ENCODE measurements at places on chromosomes 7 and 10.
A peak's percentile ranks its signal among the peaks of the same experiment; 100 is the strongest.

DNA sequence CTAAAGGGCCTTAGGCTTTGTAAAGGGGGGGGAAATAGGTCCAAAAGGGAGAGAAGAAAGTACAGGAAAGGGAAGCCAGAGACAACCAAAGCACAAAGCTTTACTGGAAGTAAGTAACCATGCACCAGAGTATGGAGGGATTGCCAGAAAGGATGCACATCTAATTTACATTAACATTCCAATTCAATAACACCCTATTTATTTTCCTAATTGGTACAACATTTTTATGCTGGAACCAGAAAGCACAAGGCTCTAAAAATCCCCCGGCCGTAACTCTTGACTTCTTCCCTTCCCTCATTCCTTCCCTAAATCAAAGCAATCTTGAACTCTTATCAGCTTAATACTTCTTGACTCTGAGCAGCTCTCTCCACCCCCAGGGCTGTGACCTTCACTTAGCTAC lies 400.0 kb upstream of the CELF2 start:
- no peak for DNase-seq

DNA sequence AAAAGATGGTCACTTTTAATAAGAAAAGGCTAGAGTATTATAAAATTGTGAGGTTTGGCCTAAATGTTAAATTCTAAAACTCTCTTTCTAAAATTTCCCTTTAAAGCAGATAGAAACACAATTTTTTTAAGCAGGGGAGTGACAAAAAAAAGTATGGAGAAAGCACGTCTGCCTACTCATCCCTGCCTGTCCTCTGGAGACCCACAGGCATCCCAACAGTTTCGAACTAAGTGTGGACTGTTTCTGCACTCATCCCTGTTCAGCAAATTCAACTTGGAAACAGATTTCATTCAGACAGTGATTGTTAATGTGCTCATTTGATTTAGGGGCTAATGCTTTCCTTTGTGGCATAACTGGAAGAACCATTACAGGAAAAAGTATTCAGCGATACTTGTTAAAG lies 192.6 kb upstream of the CXCL12 start:
- no peak for DNase-seq

DNA sequence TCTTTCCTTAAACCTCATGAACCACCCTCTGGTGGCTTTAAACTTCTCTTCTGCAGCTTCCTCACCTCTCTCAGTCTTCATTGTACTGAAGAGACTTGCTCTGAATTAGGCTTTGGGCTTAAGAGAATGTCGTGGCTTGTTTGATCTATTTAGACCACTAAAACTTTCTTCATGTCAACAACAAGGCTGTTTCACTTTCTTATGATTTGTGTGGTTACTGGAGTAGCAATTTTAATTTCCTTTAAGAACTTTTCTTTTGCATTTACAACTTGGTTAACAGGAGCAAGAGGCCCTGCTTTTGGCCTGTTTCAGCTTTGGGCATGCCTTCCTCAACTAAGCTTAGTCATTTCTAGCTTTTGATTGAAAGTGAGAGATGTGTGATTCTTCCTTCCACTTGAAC lies 38.1 kb upstream of the CDHR3 start:
- no peak for DNase-seq

GRCh38 chr7:15131661-15132060 lies 229.1 kb upstream of the DGKB start:
- DNase-seq, result no peak

DNA sequence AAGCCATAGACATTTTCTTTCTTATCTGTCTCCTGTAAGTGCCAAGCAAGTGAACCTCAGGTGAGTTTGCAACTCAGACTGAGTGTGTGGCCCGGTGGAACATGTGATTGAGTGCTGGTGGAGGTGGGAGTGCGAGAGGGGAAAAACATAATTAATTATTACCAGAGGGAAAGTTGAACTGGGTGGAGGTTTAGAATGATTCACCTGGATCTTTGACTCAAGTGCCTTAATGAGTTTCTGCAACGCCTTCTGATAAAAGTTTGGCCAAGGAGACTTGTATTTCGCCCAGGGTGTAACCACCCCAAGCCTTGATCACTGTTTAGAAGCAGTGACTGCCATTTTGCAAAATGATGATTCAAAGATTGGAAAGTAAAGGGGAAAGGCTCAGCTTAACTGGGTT lies 513.9 kb downstream of the GATA3 start:
- DNase-seq, result no peak

DNA sequence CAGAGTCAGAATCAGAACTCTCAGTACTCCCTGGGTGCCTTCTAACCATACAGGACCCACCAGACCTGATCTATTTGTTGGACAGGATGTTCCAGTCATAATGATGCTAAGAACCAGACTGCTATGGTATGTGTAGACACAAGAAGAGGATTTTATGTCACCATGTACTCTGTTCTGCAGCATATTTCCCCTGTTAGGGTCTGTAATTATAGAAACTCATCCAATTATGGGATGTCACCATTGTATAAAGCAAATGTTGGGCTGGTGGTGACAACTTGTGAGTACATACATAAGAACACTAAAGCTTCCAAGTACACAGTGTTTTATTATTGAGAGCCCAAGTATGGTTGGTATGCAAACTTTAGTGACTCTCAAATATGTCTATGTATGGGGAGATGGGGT lies 67.1 kb upstream of the AGBL3 start:
- no peak for DNase-seq

DNA sequence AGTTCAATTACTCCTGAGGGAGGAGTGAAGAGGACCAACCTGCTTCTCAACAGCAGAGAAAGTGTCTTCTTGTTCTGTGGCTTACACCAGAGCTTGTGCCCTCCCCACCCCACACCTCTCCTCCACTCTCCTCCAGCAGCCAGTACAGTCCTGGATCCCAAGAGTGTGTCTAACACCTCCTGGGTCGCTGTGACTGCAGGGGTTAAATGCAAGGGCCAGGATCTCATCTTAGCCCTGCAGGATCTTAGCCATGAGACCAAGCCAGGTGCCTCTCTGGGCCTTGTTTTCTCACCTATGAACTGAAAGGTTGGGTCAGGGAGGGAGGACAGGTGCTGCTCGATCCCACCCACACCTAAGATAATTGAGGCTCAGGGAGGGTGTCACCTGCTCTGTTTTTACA lies 34.5 kb upstream of the MSRB2 start:
- DNase-seq, result no peak

DNA sequence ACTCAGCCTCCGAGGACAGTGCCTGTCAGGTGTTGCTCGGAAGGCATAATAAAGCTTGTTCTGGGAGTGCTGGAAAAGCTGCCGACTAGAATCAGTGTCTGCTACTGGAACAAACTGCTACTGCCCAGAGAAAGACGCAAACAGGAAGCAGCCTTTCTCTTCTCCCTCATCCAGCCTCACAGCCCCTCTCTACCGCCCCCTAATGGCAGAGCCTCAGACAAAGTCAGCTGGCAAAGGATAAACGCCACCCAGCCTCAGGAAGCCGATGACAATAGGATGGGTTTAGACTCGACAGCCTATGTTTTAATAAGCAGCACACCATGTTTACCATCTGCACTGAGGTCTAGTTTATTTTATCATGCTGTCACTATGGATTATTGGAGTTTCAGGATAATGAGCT lies 169.5 kb upstream of the LYZL1 start:
- DNase-seq, result no peak

- DNase-seq, result no peak
Observed at GRCh38 chr7:125563557-125563956, 633.9 kb upstream of the POT1 start.

DNA sequence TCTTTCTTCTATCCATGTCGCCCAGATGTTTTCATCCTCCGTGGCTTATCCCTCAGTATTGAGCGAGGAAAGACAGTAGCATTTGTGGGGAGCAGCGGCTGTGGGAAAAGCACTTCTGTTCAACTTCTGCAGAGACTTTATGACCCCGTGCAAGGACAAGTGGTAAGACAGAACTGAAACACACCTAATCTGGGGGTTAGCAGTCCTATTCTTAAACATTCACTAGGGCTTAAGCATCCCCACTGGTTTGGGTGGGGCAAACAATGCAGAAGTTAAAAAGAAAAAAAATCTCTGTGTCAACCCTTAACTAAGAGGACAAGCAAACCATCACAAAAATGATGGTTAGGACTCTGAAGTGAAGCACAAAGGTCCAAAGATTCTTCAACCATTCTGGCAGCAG lies 43.8 kb downstream of the SP8 start:
- DNase-seq, result no peak

- DNase-seq, result no peak
Observed at GRCh38 chr7:515628-516027, 4.0 kb downstream of the PDGFA start.

GRCh38 chr10:94107191-94107590 lies 113.5 kb downstream of the PLCE1 start:
- no peak for DNase-seq

- DNase-seq, result no peak
Observed at GRCh38 chr7:151415375-151416105, 5.7 kb upstream of the WDR86 start.

- no peak for DNase-seq
Observed at GRCh38 chr7:75808106-75808505, 5.5 kb downstream of the CCL24 start.

- DNase-seq, result no peak
Observed at GRCh38 chr10:86756511-86757112, at the start of gene BMPR1A. Gene BMPR1A (plus strand): TSS chr10:86756619. CDS start chr10:86876019, 119,400 bp downstream.

DNA sequence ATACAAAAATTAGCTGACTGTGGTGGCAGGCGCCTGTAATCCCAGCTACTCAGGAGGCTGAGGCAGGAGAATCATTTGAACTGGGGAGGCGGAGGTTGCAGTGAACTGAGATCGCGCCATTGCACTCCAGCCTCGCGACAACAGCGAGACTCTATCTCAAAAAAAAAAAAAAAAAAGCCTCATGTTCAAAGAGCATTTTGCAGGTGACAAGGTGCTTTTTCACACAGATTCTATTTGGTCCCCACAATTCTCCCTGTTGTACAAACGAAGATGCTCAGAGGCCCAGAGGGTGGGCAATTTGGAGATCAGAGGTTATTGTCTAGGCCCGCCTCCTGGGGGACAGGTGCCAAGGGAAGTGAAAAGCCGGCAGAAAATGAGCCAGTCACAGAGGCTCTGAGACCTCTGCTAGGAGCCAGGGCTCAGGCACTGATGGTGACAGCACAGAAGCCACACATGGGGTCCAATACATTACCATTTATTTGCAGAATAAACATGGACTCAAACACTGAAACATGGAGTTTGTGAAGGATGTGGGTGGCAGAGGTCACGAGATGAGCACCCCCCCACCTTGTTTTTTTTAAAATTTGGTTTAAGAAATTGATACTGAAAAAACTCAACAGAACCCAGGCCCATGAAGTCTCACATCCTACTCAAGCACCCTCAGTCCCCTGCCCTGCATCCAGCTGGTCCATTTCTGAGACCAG lies 882 bp upstream of the GAL3ST4 start:
- DNase-seq, result no peak

GRCh38 chr10:93458821-93459257 lies 23.3 kb downstream of the MYOF start:
- peak; percentile 98 for DNase-seq

GRCh38 chr10:79068562-79069324 lies at the start of gene ZMIZ1:
Gene ZMIZ1 (plus strand): TSS chr10:79068966. CDS start chr10:79201633, 132,667 bp downstream.
- no peak for DNase-seq

DNA sequence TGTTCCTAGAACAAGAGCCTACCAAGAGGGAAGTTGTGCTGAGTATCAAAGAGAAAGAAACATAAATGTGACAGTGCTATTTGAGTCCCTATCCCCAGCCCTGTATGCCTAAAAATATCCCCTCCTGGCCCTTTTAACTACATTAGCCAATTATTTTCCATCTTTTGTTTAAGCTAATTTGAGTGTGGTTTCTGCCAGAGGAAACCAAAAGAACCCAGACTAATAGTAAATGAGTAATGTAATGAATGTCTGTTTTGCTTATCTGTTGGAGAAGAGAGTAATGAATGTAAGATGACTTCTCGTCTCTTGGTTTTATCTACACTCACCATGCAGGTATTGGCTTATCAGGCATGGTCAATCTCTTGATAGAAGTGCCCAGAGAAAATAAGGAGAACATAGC lies 134.4 kb upstream of the CDK1 start:
- no peak for DNase-seq

- no peak for DNase-seq
Observed at GRCh38 chr10:126634347-126634746, 36.1 kb downstream of the C10orf90 start.

GRCh38 chr10:120586471-120586872 lies 129.4 kb downstream of the PLPP4 start:
- no peak for DNase-seq

DNA sequence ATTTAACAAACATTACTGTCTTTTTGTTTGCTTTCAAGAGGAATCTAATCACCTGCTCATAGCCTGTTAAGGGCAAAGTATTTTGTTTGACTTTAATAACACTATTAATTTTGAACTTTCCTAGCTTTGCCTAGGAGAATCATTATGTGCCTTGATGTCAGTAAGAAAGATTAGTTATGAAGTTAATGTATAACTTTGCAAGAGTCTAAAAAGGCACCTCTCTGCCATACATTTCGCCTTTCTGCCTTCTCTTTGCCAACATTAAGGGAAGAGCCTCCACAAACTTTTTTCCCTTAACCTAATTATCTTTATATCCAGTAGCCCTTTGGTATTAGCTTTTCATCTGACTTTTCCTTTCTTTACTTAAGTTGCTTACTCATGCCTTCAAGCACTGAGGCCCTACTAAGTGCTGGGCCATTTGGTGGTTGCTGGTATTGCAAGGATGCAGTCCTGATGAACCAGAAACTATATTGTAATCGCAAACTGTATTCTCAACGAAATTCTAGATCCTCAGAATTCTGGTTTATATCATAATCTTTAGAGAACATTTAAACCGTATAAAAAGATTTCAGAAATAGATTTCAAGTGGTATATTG lies 108.5 kb downstream of the SND1 start:
- DNase-seq, result no peak

DNA sequence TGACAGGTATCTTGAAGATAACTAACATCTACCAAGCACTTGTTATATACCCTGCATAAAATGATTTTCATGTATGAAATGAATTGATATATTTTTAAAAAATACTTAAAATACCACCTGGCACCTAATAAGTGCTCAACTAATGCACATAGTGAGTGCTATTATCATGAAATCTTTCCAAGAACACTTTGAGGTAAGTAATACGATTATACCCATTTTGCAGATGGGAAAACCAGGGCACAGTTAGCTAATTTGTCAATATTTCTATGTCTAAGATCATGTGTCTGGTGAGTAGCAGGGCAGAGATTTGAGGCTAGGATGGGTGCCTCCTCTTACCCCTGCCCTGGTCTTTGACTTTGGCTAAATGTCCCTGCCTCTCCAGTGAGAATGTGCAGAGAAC lies 6.1 kb downstream of the DMBT1 start:
- no peak for DNase-seq

- DNase-seq, result no peak
Observed at GRCh38 chr10:4407783-4408182, 418.2 kb upstream of the AKR1E2 start.

DNA sequence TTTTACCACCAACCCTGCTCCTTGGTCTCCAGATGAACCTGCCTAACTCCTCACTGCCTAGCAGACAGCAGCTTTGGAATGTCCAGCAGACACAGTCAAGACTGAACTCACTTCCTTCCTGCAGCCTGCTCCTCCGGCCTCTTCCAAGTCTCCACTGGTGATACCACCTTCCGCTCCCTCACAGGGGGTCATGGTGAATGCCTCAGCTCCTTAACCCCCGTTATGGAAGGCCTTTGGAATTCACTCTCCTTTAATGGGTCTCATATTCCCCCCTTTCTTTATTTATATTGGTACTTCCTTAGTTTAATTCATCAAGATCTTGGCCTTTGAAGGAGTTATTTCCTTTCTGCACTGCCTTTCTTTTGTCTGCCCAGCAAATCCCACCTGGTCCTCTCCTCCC lies 44.9 kb upstream of the ZNF32 start:
- DNase-seq, result no peak

All from Panc1 (cell line).